Cortex of kidney (tissue), 1 donor: ENCODE measurements at places on chromosomes 16 and 17.

GRCh38 chr16:57017251-57017650 is 27.9 kb downstream of the NLRC5 start:
- no peak for DNase-seq

GRCh38 chr17:31095236-31096105 is 694 bp downstream of the NF1 start:
- DNase-seq: no peak

- no peak for DNase-seq
These were observed 23.2 kb downstream of the TMEM92 start for GRCh38 chr17:50297407-50297865.

GRCh38 chr16:6573577-6573976 is 759.1 kb upstream of the RBFOX1 start:
- DNase-seq: no peak

GRCh38 chr17:43891851-43892646 is 15.3 kb downstream of the MPP2 start:
- no peak for DNase-seq

DNA sequence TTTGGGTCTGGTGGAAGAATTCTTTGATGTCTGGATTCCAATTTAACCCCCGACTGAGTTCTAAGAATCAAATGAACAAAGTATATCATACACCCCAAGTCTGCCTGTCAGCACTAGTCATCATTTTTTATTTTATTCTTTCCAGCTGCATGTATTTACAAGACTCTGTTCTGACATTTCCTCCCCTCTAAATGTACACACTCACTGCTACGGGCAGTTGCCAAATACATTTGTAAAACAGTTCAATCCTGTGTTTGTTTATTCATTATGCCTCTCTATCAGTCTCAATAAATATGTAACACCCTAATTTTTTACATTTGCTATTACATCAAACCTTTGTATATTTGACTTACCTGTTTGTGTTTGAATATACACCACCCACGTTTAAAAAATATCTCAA is 422.3 kb upstream of the PSMD7 start:
- no peak for DNase-seq

DNA sequence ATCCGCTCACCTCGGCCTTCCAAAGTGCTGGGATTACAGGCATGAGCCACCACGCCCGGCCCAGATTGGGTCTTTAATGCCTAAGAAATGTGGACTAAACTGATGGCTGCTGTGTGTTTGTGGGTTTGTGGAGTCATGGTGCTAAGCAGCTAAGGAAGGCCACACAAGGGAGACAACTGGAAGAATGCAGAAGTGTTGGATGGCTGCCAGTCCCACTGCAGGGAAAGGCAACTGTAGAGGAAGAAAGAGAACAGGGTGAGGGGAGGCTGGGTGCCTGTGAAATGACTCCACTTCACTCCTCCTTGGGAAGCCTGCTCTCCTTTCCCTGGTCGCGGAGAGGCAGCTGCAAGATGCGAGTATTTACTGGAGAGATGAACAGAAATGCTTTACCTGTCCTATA is 23.5 kb upstream of the SIAH1 start:
- no peak for DNase-seq

- DNase-seq: no peak
These were observed 87.8 kb upstream of the NOL11 start for GRCh38 chr17:67629971-67630320.

GRCh38 chr17:51362811-51363585 is 102.7 kb downstream of the UTP18 start:
- no peak for DNase-seq

DNA sequence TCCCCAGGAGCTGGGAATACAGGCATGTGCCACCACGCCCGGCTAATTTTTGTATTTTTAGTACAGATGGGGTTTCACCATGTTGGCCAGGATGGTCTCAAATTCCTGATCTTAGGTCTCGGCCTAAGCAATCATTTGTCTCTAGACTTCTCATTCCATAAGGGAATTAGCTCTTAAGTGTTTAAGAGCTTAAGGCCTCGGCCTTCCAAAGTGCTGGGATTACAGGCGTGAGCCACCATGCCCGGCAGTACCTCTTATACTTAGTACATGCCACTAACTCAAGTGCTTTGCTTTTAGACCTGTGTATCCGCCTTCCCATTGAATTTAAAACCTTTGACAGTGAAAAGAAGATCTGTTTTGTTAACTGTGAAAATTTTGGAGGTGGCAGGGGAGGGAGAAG is 16.6 kb upstream of the IL21R start:
- DNase-seq: no peak
